Stimulated activated CD4-positive, alpha-beta T cell treated with anti-CD3 and anti-CD28 coated beads, Interleukin-15, amount 100 ng/mL, for 48 hours (primary cell): ENCODE measurements at places on chromosomes 11 and 22.

DNA sequence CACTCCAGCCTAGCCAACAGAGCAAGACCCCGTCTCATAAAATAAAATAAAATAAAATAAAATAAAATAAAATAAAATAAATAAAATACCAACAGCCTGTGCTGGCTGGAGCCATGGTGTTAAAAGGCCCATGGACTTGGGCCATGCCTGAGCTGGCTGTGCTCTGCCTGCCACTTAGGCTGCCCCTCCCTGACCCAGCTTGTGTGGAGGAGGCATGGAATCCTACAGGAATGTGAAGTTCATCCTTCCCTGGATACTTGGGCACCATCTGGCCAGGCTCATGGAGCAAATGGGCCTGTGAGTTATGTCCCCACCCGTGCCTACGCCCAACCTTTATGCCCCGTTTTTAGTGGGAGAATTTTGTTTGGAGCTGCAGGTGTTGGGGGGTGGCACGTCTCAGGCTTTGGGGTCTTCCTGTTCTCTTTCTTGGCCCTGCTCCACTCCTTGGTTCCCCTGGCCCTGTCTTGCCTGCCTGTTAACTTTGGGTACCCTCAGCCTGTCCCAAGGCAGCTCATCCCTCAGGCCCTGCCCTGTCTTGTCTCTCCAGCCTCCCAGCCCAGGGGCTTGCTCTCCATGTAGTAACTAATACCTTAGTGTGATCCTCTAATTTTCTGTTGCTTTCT is 51.3 kb downstream of the BCR start:
- DNase-seq: no peak

- no peak for DNase-seq
Observed at GRCh38 chr11:33855500-33855899, 36.4 kb downstream of the LMO2 start.

DNA sequence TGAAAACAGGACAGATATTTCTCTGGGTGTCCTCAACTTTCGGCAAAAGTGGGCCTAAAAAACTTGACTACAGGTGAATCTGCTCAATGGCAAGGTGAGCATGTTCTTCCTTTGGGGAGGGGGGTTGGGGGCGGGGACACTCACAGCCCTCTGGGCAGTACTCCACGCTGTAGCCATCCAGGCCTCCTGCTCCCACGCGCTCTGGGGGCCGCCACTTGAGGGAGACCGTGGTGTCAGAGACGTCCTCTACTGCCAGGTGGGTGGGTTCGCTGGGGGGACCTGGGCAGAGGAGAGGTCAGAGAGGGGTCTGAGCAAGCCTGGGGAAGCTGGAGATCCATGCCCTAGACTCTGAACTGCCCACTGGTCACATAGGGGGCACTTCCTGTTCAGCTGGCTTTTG is 16.8 kb downstream of the MYBPC3 start:
- no peak for DNase-seq

DNA sequence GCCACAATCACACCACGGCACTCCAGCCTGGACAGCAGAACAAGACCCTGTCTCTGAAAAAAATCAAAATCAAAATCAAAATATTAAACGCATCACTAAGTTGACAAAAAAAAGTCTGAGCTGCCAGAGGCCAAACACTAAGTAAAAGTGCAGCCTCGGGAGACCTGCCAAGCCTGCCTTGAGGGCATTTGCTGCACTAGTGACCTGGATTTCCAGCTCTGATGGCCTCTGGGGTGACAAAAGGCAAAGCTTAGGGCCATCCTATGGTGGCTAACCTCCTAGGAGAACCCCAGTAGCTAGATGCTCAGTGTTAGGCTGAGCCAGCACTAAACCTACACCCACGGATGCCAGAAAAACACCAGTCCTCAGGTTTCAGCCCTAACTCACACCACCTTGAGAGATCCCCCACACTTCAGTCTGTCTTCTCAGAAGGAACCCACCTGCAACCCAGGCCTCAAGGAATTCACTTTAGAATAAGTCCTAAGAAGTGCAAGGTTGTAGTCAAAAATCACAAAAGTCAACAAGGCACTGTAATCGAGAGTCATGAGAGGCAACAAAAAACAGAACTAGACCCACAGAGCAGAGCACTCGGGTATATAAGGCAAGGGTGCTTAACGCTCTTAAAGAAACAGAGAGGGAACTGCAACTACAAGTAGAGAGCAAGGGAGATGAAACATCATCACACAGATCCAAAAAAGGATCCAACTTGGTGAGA is 28.6 kb downstream of the GNB1L start:
- DNase-seq: no peak

GRCh38 chr11:39365809-39366436 is 2093.5 kb downstream of the LRRC4C start:
- no peak for DNase-seq

GRCh38 chr11:91433284-91434010 is 791.2 kb upstream of the FAT3 start:
- no peak for DNase-seq

- DNase-seq: no peak
Observed at GRCh38 chr11:18853086-18853720, 61.6 kb upstream of the PTPN5 start.

DNA sequence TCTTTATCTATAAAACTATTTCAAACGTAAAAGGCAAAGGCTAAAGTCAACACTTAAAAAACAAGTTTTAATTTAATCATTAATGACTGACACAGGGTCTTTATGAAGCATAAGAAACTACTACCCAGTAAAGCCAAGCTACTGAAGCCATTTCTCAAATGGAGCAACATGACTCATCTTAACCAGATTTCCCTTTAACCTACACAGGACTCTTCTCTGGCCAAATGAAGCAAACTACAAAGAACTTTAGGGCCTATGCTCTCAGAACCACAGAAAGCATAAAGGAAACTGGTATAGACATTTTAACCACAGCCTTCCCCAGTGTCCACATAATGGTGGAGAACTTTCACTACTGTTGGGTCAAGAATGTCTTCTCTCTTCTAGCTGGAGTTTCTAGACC is 34.7 kb downstream of the ALG9 start:
- DNase-seq: no peak

- DNase-seq: no peak
Observed at GRCh38 chr11:95853138-95853537, 62.8 kb downstream of the CEP57 start.

DNA sequence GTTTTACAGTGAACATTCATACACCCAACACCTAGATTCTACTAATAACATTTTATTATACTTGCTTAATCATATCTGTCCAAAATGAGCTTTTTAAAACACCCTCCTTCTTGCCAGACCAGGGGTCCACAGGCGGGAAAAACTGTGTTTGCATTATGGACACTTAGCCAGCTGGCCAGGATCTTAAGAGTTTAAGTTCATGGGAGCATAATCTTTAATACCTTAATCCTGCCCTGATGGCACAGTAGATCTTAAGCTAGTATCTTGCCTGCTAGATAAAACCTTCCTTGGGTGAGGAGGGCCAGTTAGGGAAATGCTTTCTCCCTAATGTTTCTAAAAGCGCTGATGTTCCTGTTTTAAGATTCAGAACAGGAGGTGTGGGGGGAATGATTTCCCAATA is 13.1 kb upstream of the CCDC134 start:
- DNase-seq: no peak
